ENCODE measurements at places on chromosomes 11 and 22.

DNA sequence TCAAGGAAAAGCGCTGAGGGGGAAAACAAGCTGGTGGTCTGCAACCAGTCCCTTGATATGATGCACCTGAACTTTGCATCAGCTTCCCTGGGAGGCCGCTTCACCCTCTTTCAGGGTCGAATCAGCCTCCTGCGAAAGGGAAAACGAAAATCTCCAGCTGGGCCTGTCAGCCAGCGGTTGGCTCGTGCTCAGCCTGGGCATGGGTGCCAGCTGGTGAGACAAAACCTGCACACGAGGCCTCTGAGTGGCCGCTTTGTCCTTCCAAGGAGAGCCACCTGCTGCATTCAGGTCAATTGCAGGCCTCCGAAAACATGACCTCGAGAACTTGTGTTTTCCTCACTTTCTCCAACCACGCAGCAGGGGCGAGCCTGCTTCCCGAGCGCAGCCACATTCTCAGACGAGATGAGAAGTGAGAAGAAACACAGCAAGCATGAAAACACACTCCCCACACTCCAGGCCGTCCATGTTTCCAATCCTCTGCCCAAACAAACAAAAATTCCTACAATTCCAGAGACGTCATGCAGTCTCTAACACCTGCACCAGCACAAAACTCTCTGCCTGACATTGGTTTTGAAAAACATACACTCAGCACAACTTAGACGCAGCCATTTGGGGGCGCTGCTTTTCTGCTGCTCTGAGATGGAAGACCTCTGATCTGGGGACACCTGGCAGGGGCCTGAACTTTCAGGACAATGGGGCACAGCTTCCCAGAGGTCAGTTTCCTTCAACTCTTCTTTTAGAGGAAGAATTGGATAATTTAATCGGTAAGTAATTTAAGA lies 77.1 kb downstream of the DHCR7 start:
- DNase-seq: no peak

GRCh38 chr22:49132009-49132408 lies 695.7 kb downstream of the BRD1 start:
- no peak for DNase-seq

DNA sequence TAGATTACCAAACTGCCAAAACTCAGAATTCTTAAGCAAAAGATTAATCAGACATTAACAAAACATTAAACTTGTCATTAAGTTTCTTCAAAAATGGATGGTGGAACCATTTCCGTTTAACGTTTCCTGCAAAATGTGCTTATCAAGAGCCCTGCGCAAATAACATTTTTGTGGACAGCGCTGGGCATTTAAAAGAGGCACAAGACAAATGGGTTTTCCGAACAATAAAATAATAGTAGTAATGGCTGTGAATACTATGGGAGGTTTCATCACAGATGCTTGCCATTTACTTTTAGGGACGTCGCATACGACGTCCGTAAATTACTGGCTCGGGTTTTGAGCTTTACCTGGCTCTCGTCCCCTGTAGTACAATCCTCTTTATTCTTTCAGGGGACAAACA lies 1.1 kb downstream of the NPAT start:
- DNase-seq: peak; percentile 45

GRCh38 chr11:12901272-12901671 lies 107.8 kb upstream of the RASSF10 start:
- DNase-seq: peak; percentile 30

DNA sequence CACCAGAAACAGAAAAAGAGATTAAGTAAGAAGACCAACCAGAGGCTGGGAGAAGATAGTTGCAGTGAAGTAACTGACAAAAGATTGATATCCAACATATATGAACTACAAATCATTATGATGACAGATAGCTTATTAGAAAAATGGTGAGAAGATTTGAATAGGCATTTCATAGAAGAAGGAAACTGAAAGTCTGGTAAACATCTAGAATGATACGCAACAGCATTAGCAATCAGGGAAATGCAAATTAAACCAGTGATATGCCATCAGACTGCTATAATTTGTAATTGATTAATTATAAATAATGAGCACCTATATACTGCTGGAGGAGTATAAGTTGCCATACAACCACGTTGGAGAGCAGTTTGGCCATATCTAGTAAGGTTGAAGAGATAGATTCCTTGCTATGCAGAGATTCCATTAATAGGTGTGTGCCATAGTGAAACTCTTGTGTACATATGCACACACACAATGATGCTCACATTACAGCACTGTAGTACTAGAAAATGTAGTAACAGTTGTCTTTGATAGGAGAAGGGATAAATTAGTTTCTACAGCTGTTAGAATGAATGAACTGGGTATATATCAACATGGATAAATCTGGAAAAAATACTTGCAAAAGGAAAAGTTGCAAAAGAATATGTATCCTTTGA lies 20.5 kb downstream of the RNF169 start:
- DNase-seq: no peak

GRCh38 chr11:71988050-71988449 lies 10.7 kb upstream of the IL18BP start:
- peak; percentile 87 for DNase-seq

GRCh38 chr11:74418509-74418895 lies 20.3 kb upstream of the PGM2L1 start:
- DNase-seq: peak; percentile 82

- DNase-seq: peak; percentile 74
Measured at GRCh38 chr11:127042445-127042844, 41.9 kb upstream of the KIRREL3 start.

DNA sequence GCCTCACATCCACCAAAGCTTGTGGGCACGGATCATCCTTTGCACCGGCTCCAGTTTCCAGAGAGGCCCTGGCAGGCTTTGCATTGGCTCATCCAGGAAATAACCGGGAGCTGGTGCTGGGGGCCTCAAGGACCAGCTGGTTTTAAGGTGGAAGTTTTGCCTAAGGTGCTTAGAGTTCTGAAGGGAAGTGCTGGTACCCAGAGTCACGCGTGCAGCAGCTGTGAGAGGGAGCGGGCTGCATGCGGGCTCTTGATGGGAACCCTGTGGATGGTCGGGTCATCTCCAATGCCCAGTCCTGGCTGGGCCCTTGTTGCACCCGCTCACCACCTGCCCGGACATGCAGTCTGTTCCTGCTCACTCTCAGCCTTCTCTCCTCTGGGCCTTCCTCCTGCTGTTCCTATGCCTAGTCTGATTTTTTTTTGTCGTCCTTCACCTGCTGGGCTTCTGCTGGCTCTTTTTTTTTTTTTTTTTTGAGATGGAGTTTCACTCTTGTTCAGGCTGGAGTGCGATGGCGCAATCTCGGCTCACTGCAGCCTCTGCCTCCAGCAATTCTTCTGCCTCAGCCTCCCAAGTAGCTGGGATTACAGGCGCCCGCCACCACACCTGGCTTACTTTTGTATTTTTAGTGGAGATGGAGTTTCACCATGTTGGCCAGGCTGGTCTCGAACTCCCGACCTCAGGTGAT lies 24.0 kb upstream of the PRR5 start:
- DNase-seq: no peak

DNA sequence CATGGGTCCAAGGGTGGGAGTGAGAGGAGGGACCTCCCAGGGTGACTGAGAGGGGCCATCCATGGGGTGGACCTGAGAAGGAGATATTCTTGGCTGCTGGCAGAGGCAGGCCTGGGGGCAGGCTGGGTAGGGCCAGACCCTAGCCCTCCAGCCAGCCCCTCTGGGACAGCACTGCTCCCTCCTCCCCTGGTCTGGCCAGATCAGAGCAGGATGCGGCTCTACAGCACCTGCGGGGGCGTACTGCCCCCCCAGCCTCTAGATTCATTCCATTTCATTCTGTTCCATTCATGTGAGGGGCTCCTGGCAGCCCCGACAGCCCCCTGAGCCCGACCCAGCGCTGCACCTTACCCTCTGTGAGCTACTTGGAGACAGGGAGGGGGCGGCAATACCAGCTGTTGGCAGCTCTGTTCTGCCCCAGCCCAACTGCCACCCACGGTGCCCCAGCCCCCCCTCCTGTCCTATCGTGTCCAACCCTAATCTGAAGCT lies 34.3 kb upstream of the MYRF start:
- DNase-seq: no peak

DNA sequence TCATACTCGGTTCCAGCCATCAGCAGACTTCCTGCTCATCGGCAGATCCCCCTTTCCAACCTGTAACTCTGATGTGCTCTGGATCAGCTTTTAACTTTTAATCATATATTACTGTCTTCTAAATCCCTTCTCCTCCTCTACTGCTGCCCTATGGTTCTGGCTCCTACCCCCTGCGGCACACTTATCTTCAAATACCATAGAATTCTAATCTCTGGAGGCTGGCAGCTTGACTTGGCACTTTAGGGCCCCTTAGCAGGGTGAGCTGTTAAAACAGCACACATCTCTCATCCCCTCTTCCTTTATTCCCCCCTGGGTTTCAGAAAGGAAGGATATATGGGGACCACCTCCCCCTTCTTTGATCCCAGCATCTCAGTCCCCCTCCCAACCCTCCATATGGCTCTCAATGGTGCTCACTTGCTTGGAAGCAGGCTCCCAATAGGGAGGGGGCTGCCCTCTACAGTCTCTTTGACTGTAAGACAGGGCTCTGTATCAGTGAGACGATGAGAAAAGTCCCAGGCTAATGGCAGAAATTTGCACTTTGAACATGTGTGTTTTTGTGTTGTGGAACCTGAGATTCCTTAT lies 4.4 kb upstream of the CNTF start:
- DNase-seq: no peak

GRCh38 chr11:87193756-87194470 lies 156.2 kb downstream of the TMEM135 start:
- no peak for DNase-seq

DNA sequence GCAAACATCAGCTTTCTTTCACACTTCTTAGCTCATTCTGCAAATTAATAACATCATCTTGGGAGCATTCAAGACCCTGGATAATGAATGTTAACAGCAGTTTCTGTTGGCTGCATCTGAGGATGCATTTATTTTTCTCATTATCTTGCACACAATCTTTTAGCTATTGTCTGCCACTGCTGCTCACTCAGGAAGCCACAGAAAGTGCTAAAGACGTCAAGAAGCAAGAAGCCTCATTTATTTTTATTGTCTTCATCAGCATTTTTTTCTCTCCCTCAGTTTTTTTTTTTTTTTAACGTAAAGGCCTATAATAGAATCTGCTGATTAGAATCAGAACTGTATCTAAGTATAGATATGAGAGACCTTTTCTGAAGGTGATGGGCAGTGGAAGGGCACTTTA lies 1339.4 kb downstream of the FAM181B start:
- no peak for DNase-seq

DNA sequence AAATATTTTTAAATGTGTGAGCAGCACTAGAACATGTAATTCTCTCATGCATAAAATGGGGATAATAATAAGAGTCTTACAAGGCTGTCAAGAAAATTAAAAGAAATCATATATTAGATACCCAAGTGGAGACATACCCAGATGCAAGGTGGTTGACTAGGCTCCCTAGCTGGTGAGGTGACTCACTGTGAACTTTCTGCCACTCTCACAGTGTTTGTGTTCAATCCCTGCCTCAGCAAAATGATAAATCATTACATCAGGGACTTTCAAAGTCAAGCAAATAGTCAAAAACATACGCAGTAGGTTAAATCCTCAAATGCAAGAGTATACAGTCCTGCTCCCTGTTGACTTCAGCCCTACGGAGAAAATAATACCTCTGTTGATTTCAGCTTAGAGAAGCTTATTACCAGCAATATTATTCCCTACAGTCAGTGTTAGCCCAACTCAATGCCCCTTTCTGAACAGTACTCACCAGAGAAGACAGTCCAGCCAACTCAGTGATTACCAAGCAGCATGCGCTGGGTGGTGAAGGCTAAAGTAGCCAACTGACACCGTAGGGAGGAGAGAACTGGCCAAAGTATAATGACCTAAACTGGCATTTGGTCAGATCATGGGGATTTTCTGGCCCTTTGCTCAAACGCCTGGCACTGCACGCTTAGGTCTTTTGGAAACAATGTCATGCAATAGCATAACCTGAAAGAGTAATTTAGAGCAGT lies 73.1 kb upstream of the BARX2 start:
- DNase-seq: no peak

- DNase-seq: peak; percentile 71
Measured at GRCh38 chr22:41482319-41482935, 13.5 kb downstream of the ACO2 start.

- DNase-seq: no peak
Measured at GRCh38 chr11:104490182-104490581, 326.2 kb upstream of the PDGFD start.

GRCh38 chr11:15770798-15771414 lies 585.4 kb downstream of the SOX6 start:
- DNase-seq: peak; percentile 52

DNA sequence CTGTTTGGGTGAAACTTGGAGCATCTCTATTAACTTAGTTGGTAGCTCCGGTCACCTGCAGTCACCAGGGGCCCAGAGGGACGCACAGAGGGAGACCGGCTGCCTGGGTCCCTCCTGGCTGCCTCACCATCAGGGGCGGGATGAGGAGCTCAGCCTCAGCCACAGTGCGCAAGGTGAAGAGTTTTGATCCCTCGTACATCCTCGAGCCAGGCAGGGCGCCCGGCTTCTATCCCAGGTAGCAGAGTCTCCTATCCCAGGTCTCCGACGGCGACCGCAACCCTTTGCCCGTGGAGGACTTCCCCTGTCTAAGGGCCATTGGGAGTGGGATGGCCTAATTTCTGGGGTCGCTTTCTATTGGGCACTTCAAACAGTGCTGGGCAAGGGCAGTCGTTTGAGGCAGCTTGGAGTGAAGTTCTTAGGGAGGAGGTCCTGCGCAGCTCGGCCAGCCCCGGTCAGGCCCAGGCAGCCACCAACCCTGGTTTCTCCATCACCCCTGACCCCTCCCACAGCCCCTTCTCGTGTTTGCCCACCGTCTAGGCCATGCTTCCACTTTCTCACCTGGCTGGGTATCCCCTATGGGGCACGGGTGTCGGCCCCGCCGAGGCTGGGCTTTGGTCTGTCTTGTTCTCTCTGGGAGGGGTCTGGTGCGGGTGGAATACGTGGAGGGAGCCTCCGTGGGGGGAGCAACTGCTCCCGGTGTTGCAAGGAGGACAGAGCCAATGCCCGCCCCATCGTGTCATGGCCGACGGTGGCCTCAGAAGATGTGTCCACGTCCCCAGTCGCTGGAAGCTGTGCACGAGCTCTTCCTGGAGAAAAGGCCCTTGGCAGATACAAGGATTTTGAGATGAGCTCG lies 3.6 kb upstream of the MRGPRG start:
- no peak for DNase-seq

Measured in IMR-90 (cell line).